ENCODE measurements at places on chromosomes 2 and 18.

DNA sequence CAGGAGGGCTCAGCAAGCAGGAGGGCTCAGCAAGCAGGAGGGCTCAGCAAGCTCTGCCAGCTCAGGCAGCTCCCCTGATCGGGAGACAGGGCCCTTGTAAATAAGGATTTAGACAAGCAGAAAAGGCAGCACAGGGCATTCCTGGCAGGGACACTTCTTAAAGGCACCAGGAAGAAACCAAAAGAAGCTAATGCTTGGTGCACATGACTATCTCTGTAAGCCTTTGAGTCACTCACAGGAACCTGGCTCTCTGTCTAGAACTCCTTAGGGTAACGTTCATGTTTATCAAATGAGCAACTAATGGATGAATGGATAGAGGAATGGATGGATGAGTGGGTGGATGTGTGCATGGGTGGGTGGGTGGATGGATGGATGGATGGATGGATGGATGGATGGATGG lies 28.4 kb downstream of the TMEM37 start:
- DNase-seq = no peak

DNA sequence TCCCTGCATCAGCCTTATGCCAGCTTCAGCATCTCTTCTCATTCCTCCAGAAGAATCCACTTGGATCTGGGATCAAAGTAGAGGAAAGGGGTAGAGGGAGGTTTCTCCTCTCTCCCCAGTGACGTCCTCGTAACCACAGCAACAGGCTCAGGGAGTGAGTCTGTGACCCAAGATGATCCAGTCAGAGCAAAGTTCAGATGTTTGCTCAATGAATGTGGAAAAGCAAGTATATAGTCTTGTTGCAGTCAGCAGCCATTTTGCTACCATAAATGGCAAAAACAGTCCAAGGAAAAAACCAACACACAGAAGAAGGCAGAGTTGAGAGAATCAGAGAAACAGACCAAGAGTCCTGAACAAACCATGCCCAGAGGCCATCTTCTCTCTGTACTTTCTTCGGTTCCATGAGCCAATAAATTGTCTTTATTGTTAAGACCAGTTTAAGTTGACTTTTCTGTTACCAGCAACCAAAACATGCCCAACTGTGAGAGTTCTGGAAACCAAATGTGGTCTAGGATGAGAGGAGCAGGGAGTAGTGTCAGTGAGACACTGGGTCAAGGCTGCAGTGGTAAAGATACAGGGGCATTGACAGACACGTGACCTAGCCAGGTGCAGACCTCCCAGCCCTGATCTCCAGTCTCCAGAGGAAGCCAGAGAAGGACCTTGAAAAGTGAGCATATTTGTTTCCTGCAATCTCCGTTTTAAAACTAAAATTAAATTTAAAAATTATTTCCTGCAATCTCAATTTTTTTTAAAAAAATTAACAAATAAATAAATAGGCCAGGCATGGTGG lies 3.2 kb upstream of the CXCR1 start:
- no peak for DNase-seq

- DNase-seq = no peak
Measured at GRCh38 chr2:8099267-8099582, 582.6 kb upstream of the ID2 start.

DNA sequence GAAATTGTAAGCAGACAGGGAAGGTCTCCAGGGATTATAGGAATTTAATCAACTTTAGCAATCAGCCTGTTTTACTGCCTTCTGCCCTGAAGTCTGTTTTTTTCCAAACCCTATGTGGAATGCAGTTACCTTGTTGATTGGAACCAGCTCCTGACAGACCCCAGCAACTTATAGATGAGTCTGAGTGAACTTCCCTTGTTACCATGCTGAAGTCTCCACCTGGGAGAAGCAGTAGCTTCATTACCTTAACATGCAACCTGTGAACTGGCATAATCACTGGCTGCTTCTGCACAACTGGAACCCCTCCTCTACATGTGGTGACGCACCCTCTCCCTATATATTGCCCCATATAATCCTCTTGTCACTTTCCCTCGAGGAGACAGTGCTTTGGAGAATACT lies 226.3 kb upstream of the SPOPL start:
- DNase-seq = no peak

GRCh38 chr18:50080316-50080715 lies 114.6 kb downstream of the MYO5B start:
- no peak for DNase-seq

DNA sequence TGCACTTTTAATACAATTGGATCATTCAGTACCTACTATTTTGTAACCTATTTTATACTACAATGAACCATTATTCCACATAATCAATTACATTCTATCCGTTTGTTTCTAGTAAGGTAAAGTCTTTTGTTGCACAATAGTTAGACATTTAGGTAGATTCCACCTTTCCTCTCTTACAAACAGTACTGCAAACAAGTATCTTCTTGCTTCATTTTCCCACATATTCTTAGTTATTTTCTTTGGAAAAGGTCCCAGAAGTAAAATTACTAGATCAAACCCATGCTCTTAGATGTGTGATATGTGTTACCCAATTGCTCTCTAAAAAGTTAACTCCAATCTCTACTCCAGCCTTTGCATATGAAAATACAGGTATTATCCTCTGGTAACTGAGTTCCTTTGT lies 49.6 kb downstream of the SPIRE1 start:
- DNase-seq = no peak

DNA sequence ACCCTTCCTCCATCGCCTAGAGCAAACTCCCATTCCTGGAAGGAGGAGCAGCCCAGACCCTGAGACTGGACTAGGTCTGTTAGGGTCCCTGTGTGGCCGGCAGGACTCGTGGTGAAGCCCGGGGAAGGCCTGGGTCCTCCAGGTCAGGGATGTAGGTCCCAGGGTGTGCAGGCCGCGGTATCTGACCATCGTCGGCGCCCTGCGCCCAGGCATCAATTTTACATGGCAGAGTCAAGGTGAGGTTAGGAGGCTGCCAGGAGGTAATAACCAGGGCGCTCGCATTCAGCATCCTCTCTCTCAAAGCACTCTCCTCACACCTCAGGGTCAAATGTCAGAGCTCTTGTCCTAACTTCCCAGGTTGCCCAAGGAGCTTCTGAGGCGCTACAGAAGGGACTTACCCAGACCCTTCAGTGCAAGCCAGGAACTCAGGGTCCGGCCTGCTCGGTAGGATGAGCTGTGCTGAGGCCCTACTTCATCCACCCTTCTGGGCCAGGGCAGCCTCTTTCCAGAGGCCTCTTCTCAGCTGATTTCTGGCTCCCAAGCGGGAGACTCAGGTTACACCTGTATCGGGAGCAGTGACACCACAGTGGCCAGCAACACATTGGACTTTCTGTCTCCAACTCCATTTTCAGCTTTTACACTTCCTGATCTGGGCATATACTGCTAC lies 628 bp downstream of the SH2D6 start:
- no peak for DNase-seq

GRCh38 chr2:231037202-231037730 lies at the start of gene C2orf72:
Gene C2orf72, plus strand, starts transcription at chr2:231037523. Its CDS starts 43 bp downstream, at chr2:231037566.
- DNase-seq = no peak

- DNase-seq = no peak
Measured at GRCh38 chr18:49247781-49248180, 212.7 kb downstream of the DYM start.

GRCh38 chr2:2173633-2174032 lies 157.4 kb downstream of the MYT1L start:
- DNase-seq = no peak

GRCh38 chr2:75309596-75310463 lies 110.5 kb upstream of the TACR1 start:
- DNase-seq = no peak

- no peak for DNase-seq
Measured at GRCh38 chr18:36149514-36150289, 20.0 kb downstream of the ELP2 start.

- DNase-seq = no peak
Measured at GRCh38 chr2:51213826-51214225, 181.9 kb upstream of the NRXN1 start.

DNA sequence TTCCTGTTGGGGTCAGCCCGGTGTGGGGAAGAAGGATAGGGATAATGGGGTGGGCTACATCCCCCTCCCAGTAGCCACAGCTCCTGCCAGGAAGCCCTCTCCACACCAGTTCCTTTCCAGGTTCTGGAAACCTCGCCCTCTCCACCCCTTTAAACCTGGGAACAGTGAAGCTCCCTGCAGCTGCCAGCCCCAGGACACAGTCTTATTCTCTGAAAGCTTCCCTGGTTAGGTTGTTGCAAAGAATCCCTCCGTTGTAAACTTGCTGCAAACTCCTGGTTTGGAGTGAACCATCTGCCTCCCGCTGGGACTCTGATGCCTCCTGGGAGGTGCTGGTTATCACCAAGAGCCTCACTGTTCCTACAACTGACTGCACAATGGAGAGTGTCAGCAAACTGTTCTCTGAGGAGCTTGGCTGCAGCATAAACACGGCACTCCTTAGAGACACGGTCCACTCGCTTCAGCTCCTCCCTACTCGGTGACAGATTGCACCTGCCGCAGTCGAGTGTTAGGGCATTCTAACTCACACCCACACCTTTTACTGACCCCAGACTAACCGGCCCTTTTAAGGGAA lies 261.8 kb upstream of the RAB6C start:
- DNase-seq = no peak

GRCh38 chr2:159855143-159855542 lies 57.1 kb upstream of the CD302 start:
- no peak for DNase-seq

GRCh38 chr2:126878601-126879000 lies 20.1 kb upstream of the TEX51 start:
- DNase-seq = no peak

- DNase-seq = no peak
Measured at GRCh38 chr2:66555091-66555490, 120.2 kb downstream of the MEIS1 start.

DNA sequence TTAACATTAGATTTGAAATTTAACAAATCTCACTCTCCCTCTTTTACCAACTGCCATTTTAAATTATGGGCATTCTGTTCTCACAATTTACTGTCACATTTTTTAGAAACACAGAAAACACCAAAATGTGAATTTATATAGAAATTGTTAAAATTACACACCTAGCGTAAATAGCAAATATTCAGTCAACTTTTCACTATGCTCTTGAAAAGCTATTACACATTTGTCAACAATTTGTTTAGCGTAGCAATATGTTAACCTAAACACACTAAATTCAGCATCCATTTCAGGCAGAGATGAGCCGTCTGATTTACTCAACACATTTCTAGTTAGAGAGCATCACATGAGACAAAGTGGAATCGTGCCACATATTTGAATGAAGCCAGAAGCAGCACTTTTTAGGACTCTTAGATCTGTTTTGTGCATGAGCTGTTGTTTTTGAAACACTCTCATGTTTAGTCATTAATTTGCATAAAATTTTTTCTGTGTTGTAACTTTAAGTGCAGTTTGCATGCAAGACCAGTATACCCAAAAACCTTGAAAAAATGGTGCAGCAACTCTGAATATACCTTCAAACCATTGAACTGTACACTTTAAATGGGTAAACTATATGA lies 8.2 kb downstream of the TTC32 start:
- no peak for DNase-seq

GRCh38 chr18:71012789-71013188 lies 723.9 kb downstream of the SOCS6 start:
- no peak for DNase-seq

DNA sequence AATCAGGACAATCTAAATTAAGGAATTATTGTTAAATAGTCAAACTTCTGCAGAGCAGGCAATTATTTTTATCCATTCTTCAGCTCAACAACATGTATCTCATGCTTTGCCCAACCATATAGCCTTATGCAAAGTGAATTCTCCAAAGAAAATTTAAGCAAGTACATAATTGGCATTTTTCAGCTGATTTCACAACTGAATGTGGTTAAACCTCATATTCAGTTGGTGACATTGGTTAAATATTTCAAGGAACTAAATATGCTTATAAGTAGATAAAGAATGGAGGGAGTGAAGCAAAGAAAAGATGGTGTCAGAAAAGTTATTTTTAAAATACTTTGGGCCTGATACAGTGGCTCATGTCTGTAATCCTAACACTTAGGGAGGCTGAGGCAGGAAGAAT lies 816.2 kb downstream of the NRXN1 start:
- DNase-seq = no peak

DNA sequence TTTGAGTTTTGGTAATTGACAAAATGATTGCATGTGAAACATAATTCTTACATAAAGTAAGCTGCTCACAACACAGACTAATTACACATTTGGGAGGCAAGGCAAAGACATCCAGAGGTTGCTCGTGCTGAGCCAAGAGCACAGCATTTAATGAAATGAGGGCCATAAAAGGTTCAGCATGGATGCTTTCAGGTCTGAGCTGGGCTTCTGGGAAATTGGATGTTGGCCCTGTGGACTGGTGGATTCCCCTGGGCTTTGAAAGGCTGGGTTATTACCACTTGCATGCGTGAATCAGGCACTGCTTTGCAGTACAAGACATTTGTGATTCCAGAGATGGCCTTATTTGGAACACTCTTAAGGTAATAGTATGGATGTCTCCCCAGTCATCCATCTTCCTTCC lies 533.5 kb upstream of the NRP2 start:
- no peak for DNase-seq

- no peak for DNase-seq
Measured at GRCh38 chr2:205010196-205010595, 464.9 kb downstream of the PARD3B start.

- no peak for DNase-seq
Measured at GRCh38 chr2:34627003-34627402, 1027.9 kb upstream of the FAM98A start.

- no peak for DNase-seq
Measured at GRCh38 chr2:175864137-175864850, 137.8 kb downstream of the LNPK start.

- no peak for DNase-seq
Measured at GRCh38 chr2:127597046-127597983, 48.6 kb upstream of the GPR17 start.

DNA sequence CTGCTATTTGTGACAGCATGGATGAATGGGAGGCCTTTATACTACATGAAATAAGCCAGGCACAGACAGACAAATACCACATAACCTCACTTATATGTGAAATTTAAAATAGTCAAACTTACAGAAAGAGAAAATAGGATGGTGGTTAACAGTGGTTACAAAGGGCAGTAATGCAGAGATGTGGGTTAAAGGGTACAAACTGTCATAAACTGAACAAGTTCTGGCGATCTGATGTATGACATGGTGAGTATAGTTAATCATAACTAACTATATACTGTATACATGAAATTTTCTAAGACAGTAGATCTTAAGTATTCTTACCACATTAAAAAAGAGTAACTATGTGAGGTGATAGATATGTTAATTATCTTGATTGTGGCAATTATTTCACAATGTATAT lies 558.1 kb upstream of the ZNF804A start:
- no peak for DNase-seq

Data from CD4-positive, alpha-beta T cell treated with Interleukin-6 for 4 hours (primary cell).